ENCODE measurements at places on chromosomes 3 and 15.

DNA sequence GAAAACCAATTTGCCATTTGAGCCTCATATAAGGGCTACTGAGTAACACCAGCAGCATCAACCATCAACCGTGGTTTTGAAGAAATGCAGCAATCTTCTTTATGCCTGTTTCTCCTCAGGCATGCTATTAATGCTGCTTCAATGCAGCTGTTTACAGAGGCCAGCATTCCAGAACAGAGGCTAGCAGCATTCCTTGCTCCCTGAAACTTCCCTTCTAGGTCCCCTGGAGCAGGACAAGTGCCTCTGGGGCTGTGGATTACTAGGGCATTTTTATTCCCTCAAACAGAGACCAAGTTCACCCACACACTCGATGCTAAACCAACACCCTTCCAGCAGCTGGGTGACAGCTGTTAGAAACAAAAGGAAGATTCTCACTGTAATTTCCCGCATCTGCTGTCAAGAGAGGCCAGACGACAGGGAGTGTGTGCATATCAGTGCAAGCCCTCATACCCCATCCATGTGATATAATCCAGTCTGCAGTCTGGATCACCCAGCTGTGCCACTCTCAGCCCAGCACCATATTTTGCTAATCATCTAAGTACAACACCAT, 57.5 kb downstream of the HOMER2 start:
- peak; percentile 17 for DNase-seq

DNA sequence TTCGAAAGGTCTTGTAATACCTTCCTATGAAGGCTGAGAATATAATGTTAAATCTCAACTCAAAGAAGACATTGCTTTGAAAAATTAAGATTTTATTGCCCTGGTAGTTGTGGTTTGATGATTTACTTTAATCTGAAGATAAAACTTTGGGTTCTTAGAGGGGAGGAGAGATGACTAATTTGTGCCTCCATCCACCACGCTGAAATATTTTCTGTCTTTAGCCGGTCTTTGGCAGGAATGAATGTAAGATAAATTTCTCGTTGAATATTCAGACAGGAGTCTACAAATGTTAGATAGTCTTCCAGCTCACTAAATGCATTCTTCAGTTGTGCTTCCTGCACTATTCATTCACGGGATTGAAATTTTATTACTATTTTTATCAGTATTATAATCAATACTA, 844.3 kb upstream of the NR2F2 start:
- DNase-seq, result no peak

GRCh38 chr3:147939839-147940238, 530.7 kb downstream of the ZIC1 start:
- DNase-seq, result peak; percentile 27

- no peak for DNase-seq
Measured at GRCh38 chr15:23854203-23854911, 167.3 kb upstream of the NDN start.

- DNase-seq, result peak; percentile 88
Measured at GRCh38 chr3:9715764-9716437, 12.3 kb downstream of the CPNE9 start.

DNA sequence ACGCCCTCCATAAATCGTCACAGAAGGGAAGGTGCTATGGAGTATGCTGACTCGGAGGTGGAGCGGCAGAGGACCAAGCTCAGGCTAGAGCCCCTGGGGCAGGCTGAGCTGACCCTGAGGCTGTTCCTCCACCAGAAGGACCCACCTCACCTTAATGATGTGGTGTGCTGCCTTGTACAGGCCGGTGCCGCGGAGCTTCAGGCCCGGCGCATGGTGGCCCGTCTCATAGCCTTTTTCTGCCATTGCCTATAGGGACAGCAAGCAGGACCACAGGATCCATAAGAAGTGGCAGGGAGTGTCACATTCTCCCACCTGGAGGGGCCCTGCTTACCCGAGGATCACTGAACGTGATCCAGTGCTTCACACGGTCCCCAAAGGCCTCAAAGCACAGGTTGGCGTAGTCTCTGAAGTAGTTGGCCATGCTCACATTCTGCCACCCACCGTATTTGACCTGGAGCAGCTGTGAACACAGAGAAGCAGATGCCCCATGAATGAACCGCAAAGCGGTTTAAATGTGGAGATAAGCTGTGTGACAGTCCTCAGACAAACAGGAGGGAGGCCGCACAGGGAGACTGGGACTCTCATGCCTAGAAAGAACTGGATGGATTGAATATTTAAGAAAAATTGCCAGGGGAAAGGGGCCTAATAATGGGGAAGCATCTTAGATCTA, 4.8 kb downstream of the LCTL start:
- DNase-seq, result no peak

DNA sequence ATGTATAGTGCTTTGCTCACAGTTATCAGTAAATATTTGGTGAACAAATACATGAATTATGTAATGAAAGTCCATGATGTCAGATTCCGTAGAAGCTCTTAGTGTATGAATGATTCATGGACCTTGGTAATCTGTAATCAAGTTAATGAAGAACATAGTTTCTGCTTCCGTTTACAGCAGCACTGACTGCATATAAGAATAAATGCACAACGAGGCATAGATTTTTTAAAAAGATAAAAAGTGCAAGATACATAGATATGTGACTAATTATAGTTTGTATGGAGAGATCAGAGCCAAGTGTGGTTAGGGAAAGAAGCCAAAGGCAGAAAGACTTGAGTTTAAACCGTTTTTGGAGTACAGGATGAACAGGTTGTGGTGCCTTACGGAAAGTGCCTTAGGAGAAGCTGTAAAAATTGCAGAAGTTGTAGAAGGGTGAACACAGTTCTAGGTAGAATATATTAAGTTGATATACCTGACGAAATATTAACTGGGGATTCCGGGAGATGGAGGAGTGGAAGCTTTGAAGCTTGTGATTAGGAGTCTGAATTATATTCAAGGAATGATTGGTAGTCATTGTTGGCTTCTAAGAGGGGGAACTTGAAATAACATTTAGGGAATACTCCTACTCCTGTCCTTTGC, 293.1 kb downstream of the NLGN1 start:
- peak; percentile 38 for DNase-seq

- DNase-seq, result no peak
Measured at GRCh38 chr3:42526616-42527367, 24.3 kb downstream of the VIPR1 start.

DNA sequence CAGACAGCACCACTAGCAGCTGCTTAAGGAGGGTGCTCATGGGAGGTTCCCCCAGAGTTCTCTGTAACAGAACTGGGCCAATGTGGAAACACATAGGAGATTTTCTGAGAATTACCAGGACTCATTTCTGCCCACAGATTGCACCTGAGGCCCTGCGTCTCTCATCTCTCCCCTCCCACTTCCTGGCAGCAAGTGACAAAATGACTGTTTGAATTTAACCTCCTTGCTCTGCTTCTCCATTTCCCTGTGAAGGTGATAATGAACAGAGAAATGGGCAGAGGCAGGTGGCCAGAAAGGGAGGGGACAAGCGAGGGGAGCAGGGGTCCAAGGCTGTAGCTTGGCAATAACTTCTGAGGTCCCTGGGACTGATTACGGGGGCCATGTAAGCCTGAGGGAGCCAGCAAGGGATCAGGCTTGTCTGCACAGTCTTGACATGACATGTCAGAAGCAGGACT, 8.0 kb downstream of the EPHB1 start:
- DNase-seq, result no peak

DNA sequence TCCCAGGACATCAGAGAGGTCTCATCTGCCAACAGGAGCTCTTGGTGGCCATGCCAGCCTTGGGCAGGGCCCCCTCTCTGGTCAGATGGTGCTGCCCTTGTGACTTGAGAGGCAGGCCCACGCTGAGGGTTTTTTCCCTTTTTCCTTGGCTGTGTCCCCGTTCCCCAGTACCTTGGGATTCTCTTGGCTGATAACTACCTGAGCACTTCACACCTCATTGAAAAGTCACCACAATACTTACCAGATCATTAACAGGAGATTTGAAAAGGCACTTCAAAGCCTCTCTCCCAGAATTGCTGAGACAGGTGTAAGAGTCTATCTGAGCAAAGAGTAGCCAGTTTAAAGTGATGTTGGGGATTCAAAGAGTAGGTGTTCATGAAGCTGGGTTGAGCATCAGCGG, 15.1 kb upstream of the TMEM158 start:
- no peak for DNase-seq

GRCh38 chr3:47117807-47118364, 46.0 kb downstream of the SETD2 start:
- no peak for DNase-seq

GRCh38 chr15:86706813-86707212, 627.1 kb downstream of the AGBL1 start:
- DNase-seq, result no peak

DNA sequence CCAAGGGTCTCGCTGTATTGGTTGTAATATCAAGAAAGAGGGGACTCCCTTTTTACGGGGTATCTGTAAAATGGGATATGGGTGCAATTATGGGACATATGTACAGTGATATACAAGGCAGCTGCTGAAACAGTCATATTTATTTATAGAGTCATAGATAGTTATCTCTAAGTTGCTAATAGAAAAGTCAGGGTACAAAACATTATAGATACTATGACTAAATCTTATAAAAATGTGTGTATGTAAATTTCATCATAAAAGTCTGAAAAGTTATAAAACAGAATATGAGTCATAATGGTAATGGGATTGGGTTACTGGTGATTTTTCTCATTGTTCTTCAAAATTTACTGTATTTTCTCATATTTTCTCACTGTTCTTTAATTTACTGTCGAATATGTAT, 344.9 kb upstream of the SLCO3A1 start:
- peak; percentile 33 for DNase-seq

DNA sequence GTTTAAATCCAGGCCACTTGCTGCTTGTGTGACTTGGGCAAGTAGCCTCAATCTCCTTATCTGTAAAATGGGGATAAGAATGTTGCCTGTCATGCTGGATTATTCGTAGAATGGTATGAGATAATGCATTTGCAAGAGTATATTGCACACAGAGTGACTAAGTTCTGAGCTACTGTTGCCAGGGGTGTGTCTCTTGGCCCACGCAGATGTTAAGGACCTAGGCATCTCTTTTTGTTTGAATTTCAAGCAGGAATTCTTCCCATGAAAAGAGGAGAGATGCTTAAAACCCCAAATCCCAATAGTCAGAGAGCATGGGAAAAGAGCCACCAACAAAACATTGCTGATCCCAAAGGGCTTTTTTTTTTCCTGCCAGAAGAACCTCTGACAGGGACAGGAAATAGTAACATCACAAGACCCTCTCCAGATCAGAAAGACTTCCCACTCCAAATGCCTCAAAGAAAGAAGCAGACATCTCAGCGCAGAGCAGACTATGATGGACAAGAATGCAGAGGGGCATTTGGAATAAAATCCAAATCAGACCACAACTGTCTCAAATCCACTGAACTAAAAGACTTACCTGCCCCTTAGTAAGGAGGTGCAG, 90.5 kb downstream of the MRPL46 start:
- peak; percentile 23 for DNase-seq

DNA sequence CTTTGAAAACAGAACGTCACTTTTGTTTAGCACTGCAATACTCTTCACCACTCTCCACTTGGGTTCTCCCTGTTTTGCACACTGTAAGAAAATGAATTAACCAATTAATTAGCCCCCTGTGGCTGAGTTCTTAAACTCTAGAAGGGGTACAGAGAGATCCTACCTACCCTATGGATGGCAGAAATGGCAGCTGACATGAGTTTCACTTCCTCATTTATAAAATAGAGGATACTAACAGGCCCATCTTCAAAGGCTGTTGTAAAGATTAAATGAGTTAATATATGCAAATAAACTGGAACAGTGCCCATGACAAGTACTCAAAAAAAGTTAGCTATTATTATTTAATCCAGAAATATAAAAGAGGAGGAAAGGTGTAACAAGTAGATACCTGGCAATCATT, 36.9 kb downstream of the SUCLG2 start:
- no peak for DNase-seq

DNA sequence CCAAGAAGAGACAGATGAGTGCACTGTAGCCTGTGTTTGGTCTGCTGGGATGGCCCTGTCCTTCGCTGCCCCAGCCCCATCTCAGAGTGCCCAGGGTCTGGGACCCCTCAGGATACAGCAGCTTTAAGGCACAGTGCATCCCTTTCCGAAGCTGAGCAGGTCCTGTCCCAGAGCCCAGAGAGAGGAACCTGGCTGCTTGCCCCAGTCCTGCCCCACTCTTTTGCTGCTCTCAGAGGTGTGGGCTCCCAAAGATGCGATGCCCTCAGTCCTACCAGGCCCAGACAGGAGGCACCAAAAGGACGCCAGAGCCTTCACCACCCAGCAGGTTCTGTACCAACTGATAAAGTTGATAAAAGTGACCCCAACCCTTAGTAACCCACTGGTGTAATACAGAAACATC, 8.2 kb downstream of the PLCD1 start:
- no peak for DNase-seq

DNA sequence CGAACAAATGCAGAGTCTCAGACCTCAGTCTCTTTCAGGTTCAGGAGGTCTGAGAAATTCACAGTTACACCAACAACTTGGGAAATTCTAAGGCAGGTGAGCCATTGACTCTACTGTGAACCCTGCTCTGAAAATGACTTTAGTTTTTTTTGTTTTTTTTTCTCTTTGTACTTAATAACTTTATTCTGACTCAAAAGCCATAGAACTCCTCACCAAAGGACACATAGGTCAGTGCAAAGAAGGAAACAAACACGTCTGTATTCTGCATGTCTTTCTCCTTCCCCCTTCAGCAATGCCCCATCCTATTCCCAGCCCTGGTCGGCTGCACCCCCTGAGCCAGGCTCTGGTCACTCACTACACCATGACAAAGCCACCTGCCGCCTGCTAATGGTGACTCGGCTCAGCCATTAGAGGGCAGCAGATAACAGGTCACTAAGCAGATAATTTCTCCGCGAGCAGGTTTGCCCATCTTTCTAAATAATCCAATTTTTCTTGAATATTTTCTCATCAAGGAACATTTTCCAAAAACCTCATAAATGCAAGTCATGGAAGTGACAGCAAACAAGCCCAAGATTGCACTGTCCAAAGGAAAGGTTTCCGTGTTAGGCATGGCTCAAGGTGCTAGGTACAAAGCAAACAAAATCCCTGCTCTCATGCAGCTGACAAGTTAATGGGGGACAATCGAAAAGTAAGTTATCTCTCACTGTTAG, 37.7 kb downstream of the TM4SF4 start:
- peak; percentile 62 for DNase-seq

GRCh38 chr3:1699361-1699920, 399.2 kb upstream of the CNTN4 start:
- DNase-seq, result no peak

DNA sequence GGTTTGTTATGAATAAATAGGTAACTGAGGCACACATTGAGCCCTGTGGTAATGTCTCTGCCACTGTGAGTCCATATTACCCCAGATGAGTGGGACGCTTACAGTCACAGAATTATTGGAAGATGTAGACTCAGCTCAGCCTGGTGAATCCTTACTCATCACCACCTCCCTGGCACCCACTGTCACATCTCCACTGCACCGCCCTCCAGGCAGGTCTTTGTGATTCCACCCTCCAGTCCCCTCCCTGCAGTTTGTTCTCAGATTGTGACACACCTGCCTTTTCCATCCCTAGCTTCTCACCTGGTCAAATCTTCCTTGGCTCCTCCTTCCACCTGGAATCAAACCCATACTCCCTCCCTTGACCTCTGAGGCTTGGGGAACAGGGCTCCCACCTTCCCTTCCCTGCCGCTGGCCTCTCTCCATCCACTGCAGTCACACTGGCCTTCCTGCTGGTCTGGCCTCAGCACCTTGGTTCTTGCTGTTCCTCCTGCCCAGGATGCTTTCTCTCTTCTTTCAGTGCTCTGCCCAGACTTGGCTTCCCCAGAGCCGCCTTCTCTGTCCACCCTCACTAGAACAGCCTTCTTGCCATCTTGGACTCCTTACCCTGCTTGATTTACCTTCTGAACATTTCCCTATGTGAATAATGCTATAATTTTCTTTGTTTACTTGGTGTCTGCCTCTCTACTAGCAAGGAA, 9.4 kb downstream of the SLC6A20 start:
- no peak for DNase-seq
